Inflammatory macrophage treated with lipopolysaccharide for 4 hours (primary cell): ENCODE measurements at places on chromosomes 12 and 14.
A peak's percentile ranks its signal among the peaks of the same experiment; 100 is the strongest.

DNA sequence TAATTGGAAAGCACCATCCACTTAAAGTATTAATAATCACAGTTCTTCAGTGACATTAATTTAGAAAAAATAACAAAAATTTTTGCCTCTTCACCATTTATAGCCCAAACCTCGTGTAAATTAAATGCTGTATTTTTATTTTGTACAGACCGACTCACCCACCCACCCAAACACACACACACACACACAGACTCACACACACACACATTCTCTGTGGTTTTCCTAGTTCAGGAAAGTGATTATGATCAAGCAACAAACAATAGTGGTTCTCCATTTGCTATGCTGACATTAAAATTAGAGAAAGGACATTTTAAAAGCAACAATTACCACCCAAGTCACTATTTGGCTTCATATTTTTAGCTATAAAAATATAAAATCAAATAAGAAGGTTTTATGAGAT, 112.5 kb upstream of the FLRT2 start:
- DNase-seq, result no peak

DNA sequence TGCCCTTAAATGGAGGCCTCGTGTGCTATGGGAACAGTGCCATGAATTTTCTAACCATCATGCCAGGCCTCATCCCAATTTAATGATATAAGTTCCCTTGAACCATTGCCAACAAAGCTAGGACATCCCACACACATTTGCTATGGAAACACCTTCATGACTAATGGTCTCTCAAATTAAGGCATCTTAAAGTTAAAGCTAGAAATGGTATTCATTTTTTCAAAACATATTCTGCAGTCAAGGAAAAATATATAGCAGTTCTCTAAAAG, 117.3 kb downstream of the BTG1 start:
- no peak for DNase-seq

GRCh38 chr14:102139286-102140026, at the start of gene WDR20:
TSS of gene WDR20 (plus strand) at chr14:102139897. CDS start at chr14:102139924, 27 bp downstream.
- DNase-seq, result peak; percentile 98

- no peak for DNase-seq
Measured at GRCh38 chr14:37493606-37494005, 101.4 kb downstream of the FOXA1 start.

- no peak for DNase-seq
Measured at GRCh38 chr12:132363661-132364347, 34.4 kb upstream of the GALNT9 start.

- DNase-seq, result no peak
Measured at GRCh38 chr12:67788118-67788517, 139.6 kb downstream of the DYRK2 start.

- peak; percentile 76 for DNase-seq
Measured at GRCh38 chr12:9039397-9039977, 50.1 kb downstream of the KLRG1 start.

DNA sequence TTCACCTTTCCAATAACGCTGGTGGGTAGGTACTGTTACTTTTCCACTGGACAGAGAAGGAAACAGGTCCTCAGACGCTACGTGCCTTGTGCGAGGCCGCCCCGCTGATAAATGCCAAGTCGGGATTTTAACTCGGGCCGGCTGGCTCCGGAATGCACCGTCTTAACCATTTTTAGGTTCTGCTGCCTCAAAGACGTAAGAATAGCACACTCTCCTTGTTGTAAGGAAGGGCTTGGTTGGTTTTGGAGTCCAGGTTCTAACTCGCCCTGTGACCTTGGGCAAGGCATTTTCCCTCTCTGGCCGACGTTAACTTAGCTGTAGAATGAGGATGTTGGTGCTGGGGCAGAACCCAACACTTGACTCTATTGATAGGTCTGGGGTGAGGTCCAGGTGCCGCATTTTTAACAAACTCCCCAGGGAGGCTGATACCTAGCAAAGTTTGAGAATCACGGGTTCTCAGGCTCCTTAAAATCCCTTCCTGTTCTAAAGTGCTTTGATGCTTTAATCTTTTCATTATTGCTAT, 814 bp downstream of the ANKRD13A start:
- peak; percentile 26 for DNase-seq

- peak; percentile 30 for DNase-seq
Measured at GRCh38 chr14:102777711-102778337, 575 bp downstream of the TRAF3 start.

DNA sequence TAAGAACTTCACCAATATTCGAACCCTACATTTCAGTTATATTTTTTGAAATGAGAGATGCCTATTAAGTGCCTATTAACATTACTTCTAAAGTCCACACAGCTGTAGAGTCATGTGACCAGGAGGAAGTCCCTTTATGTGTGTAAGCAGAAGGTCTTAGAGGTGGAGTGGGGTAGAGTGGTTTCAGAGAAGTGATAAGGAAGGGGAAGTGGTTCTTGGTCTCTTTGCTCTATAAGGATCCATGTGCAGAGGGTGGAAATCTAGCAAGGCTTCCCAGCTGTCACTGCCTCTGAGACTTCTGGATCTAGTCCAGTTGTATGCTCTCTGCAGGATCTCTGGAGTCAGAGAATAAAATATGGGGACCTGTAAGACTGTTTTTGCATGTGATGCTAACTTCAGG, 673.9 kb downstream of the FLRT2 start:
- no peak for DNase-seq

GRCh38 chr12:6328945-6329702, 12.8 kb downstream of the TNFRSF1A start:
- DNase-seq, result no peak

DNA sequence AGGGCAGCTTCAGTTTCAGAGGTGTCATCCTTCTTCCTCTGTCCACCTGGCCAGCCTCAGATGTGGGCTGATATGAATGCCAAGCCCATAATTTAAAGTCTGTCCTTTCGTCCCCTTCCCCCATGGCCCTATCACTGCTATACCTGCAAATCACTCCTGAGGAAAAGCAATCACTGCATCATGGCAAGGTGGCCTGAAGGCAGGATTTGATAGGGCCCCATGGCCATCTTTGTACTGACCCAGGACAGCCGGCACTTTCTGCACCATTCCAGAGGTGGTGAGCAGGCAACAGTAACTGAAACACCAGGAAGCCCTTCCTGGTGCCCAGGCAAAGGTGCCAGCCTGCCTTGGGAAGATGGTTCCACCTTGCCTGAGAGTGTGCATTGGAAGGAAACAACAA, 60.8 kb downstream of the ANO2 start:
- no peak for DNase-seq

DNA sequence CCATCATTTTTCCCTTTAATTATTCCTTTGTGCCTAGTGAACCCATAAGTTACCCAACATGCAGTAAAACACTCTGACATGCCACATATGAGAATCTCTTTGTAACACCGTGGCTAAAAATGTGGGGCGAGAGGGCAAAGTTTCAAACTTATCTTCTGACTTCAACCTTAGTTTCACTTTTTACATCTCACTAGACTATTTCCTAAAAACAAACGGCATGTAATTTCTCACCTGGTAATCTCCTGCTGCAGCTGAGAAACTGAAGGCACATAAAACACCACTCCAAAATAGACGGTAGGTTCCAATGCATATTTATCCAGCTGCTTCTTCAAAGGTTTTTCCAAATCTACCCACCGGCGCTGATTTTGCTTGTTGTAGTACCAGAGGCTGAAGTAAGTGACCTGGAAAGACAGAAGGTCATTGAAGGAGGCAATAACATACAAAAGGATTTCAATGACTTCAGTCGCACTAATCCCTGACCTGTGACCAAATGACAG, 37.9 kb downstream of the PTPN21 start:
- no peak for DNase-seq

- DNase-seq, result no peak
Measured at GRCh38 chr12:121958541-121959240, 40.3 kb downstream of the CFAP251 start.

DNA sequence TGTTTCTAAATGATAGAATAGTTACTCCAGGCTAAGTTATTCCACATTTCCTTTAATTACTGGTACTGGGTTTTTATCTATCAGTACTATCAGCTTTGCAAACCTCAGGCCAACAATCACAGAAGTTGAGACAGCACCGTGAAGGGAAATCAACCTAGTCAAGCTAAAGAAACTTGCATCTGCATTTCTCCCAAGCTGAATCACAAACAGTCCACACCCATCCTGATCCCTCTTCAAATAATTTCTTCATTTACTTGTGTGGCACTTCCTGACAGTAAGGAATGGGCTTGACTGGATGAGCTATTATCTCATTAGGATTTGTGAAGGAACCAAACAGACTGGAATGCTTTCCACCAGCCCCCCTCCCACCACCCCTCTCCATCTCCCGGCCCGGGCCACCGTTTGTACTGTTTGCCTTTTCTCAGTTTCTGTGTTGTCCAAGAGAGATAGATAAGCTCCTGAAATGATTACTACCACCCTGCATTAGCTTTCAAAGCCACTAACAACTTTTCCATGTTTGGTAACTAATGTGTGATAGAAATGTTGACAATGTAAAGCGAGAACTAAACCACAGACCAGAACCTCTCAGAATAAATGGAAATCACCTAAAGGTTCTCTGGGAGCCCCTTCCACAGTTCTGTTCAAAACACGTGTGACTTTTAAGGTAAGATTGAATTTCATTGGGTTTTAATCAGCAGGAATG, 236.3 kb downstream of the SLC25A21 start:
- DNase-seq, result no peak

DNA sequence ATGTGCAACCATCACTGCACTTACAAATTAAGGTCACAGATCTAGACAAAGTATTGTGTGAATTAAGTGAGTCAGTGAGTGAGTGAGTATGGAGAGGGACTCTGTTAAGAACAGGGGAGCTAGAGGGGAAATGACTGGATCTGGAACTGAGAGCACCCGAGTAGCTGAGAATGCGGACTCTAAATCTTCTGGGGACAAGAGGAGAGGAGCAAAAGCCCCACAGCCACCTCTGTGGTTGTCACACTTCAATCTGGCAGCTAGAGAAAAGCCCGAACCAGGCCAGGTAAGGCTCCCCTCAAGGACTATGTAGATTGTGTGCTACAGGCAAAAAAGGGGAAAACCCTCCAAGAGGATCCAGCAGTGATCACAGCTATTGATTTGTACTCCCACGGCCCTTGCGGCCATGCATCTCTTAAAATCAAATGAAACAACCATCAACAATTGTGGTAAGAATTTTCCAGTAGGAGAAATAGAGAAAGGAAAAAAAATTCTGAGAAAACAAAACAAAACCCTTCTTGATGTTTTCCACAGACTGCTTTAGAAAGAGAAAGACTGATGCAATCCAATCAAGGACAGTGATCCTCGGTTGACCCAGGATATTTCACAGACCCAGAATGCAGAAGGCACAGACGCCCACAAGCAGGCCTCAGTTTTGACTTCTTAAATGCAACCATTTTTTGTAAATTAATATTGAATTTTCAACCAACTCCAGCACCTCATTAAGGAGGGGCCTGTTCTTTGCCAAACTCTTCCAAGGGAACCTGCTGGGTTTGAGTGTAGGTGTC, 109.6 kb downstream of the SLC38A6 start:
- DNase-seq, result peak; percentile 81

- DNase-seq, result no peak
Measured at GRCh38 chr14:103624860-103625259, 4.2 kb upstream of the KLC1 start.

- DNase-seq, result peak; percentile 50
Measured at GRCh38 chr12:96015672-96016071, 19.5 kb upstream of the HAL start.

DNA sequence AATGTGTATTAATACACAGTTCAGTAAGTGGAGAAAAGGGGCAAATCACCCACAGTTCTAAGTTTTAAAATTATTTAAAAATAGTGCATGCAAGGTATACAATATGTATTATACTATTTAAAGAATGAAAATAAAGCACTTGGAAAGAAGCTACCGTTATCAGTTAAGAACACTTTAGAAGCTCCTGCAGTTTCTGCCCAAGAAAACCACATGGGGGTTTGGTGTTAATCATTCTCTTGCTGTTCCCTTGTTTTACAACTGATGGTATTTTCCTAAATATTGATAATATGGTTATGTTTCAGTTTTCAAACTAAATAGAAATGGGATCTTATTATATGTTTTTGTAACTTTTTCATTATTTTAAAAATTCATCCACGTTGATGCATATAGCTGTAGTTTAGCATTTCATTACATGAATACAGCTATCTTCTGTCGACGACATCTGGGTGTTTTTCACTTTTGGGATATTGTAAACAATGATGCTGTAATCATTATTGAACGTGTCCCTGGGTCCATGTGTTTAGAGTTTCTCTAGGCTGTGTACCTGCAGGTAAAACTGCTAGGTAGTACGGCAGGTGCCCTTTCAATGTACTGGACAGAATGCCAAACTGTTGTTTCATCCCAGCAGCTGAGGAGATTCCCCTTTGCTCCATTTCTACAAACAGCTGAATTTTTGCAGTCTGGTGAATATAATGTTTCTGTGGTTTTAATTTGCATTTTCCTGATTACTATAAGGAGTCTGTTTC, 64.1 kb downstream of the APPL2 start:
- no peak for DNase-seq

- peak; percentile 35 for DNase-seq
Measured at GRCh38 chr14:76808011-76808410, 4.7 kb downstream of the ANGEL1 start.

DNA sequence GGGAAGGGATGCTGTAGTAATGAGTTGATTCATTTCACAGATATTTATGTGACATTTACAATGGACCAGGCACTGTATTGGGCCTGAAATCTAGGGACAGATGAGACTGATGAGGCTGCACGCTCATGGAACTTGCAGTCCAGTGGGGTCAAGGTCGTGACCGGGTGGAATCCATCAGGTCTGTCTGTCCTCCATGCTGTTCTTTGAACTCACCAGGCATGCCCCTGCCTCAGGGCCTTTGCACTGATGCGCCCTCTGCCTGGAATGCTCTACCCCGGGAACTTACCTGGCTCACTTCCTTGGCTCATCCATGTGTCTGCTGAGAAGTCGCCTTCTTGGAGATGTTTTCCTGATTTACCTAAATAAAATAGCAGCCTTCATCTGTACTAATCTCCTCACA, 200.1 kb downstream of the VRK1 start:
- no peak for DNase-seq

- DNase-seq, result no peak
Measured at GRCh38 chr14:51182131-51182565, 57.9 kb upstream of the TMX1 start.

DNA sequence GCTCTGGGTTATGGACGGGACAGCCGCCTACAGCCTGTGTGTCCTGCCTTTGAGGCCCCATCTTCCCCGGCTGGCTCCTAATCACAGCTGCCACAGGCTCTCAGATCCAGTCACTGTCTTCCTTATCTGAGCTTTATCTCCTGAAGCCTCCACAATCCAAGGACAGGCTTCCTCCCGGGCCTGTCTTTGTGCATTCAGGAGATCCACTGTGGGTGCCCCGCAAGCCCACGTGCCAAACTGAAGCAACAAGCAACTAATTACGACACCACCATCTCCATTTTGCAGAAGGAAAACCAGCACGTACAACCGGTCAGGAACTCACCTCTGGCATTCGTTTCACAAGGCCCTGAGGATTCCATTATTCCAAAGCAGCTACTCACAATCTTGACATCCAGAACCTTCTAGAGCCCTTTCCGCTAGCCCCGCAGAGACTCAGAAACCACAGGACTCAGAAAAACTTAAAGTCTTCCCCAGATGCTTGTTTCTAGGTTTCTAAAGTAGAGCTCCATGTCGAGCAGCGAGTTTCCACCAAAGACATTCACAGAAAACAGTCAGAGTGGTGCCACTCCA, 14.0 kb downstream of the SYNE3 start:
- DNase-seq, result peak; percentile 60

GRCh38 chr12:46445551-46446235, 73.1 kb upstream of the SLC38A2 start:
- no peak for DNase-seq
